Naive thymus-derived CD4-positive, alpha-beta T cell (primary cell): ENCODE measurements at places on chromosomes 6 and 20.

GRCh38 chr20:4569865-4570264 is 151.8 kb upstream of the PRND start:
- DNase-seq, result no peak

DNA sequence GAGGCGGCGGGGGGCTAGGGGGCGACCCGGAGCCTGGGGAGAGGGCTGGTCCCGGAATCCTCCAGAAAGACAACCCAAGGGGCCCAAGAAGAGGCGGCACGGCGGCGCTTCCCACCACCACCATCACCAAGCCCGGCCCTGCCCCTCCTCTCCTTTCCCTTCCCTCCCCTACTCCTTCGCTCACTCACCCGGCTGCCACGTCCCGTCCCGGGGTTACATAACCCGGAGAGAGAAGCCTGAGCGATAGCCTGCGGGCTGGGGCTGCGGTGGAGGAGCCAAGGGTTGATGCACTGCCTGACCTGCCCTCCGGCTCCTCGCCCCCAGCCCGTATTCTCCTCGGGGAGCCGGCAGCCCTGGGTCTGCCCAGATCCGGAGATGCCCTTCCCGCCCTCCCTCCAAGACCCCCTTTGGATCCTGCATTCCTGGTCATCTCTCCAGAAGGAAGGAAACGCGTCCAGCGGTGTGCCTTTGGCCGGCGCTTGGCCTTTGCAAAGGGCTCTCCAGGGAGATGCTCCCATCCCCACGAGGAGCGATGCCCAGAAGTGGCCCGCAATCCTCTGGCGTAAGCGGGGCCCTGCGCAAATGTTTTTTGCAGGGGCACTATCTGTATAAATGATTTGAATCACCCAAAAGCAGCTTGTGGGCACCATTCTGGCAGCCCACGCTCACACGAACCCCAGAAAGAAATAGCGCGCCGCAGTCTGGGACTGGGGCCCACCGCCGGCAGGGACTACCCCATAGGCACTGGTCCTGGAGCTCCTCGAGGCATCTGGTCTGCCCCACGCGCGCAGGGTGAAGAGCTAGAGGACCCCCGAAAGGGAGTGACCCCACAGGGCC is 4.6 kb upstream of the CPXM1 start:
- no peak for DNase-seq

GRCh38 chr20:39399463-39399862 is 437.3 kb downstream of the DHX35 start:
- DNase-seq, result no peak

DNA sequence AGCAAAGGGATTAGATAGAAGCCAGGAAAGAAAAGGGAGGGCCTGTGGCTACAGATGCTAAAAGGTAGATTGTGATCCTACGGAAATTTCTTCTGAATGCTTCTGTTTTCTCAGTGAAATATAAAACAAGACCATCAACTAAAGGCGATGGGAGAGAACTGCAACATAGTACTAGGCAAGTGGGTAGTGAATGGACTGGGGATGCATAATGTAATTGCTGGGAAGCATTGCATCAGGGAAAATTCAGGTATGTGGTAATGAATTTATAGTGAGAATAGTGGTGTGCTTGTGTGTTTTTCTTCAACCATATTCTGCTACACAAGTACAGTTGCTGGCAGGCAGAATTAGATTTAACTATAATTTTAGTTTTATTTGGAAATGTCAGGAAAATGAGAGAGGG is 156.6 kb downstream of the OPN5 start:
- DNase-seq, result no peak

DNA sequence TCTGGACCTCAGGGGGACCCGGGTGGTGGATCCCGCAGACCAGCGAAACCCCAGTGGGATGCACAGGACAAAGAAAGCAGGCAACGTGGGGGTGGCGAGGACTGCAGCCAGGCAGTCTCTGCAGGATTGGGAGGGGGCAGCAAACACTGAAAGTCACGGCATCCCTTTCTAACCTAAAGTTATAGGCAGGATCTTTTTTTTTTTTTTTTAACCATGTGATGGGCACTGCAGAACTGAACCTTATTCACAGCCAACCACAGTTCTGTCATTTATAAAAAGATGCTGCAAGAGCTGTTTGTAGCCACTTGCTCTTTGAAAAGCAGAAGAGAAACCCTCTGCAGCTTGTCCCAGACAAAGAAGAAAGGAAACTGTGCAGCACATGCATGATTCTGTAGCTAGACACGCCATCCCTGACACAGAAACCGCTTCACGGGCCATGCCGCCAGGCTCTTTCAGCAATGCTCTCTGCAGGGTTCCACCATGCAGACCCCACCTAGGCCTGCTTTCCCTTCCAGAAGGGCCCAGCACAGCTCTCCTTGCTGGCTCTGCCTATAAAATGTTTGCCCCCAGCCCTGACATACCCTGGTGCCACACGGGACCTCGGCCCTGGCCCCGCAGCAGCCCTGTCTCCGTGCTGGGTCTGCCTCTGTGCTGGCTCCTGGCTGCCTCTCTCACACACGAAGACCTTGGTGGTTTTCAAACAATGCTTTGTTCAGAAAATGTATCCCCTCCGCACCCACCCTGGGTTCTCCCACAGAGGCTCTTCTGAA is 70.8 kb downstream of the PYGB start:
- no peak for DNase-seq

DNA sequence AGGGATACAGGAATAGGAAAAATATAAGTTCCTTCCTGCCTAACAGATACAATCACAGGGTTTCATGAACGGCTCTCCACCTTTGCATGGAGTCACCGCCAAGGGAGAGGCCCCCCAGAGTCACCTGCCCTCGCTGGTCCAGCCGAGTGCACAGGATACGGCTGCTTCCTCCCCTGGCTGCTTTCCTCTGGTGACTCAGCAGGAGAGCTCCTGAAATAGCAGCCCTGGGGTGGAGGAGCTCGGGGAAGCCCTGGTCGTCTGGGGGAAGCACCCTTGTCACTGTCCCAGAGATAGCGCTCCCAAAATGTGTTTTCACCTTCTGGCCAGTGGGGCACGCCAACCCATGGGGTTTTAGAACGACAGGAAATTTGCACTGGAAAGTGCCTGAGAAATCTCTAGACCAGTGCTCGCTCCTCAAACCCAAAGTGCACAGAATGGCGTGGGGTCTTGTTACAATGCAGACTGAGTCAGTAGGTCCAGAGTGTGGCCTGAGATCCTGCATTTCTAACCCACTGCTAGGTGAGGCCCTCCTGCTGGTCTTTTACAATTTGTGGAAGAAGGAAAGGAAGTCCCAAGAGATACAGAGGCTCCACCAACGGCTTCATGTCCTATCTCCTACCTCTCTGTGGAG is 35.9 kb upstream of the FAM50B start:
- no peak for DNase-seq

DNA sequence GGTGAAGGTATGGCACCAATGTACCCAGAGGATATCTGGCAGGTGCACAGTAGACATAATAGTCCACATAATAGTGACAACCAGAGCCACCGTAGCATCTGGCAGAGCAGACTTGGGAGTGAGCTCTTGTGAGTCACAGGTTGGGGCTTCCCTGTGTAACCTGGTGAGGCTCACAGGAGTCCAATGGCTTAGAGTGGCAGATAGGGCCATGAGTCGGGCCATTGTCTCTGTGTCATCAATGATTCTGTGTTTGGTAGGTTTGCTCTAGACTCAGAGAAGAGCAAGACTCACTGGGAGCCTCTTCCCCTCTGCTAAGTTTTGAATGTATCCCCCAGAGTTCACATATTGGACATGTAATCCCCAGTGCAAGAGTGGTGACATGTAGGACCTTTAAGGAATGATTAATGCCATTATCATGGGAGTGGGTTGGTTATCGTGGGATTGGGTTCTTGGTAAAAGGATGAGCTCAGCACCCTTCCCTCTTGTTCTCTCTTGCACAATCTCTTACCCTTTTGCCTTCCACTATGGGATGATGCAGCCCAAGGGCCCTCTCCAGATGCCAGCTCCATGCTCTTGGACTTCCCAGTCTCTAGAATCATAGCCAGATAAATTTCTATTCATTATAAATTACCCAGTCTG is 22.6 kb upstream of the SIRPA start:
- no peak for DNase-seq
